ENCODE measurements at places on chromosomes 5 and 9.

GRCh38 chr5:32559411-32559810 is 25.9 kb upstream of the SUB1 start:
- no peak for DNase-seq

GRCh38 chr5:56565644-56566043 is 249.7 kb upstream of the MAP3K1 start:
- no peak for DNase-seq

DNA sequence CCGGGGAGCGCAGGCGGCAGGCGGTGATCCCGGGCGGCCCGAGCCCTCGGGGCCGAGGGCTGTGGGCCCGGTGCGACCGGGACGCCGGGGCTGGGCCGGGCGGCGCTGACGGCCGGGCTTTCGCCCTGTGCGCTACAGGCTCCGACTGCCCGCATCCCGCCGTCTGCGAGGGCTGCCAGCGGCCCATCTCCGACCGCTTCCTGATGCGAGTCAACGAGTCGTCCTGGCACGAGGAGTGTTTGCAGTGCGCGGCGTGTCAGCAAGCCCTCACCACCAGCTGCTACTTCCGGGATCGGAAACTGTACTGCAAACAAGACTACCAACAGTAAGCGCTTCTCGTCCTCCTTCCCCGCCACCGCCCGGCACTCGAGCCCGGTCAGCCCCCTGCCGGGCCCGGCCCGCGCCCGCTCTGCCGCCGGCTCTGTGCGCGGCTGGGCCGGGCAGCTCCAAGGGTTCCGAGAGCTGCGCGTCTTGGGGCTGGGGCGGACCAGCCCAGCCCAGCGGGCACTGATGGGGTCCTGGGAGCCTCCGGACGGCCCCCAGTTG is 1.6 kb downstream of the LMX1B start:
- peak; percentile 51 for DNase-seq

DNA sequence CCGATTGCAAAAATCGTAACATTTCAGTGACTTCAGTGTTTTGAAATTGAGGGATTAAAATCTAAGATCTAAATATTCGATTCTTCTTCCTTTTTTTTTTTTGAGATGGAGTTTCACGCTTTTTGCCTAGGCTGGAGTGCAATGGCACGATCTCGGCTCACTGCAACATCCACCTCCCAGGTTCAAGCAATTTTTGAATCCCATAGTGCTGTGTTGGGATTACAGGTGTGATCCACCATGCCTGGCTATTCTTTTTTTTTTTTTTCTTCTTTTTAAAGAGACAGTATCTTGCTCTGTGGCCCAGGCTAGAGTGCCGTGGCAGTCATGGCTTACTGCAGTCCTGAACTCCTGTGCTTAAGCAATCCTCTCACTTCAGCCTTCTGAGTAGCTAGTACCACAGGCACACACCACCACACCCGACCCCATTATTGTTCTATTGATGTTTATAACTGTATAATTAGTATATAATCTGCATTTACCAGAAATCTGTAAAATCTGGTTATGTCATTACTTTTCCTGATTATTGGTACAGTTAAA is 42.7 kb downstream of the NSD1 start:
- no peak for DNase-seq

- DNase-seq, result no peak
Measured at GRCh38 chr9:12441506-12441905, 251.7 kb upstream of the TYRP1 start.

- DNase-seq, result no peak
Measured at GRCh38 chr5:126829098-126829497, 52.2 kb downstream of the LMNB1 start.

DNA sequence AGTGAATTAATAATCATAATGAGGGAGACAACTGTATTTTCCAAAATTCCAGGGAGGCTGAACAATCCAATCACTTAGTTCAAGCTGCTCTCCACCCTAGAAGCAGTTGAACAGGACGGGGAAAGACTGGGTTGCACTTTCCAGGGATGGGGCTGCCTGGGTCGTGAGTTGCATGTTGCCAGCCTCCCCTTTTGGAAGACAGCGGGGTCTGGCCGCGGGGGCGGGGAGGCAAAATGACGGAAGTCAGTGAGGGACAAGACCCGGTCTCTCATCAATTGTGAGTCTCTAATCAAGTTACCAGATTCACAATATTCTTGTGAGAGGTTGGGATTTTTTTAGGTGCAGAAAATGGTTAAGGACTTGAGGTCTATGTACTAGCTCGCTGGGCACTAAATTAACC is 484.1 kb downstream of the ZSWIM6 start:
- DNase-seq, result no peak

GRCh38 chr9:130114741-130115140 is 57.5 kb upstream of the NCS1 start:
- DNase-seq, result no peak

DNA sequence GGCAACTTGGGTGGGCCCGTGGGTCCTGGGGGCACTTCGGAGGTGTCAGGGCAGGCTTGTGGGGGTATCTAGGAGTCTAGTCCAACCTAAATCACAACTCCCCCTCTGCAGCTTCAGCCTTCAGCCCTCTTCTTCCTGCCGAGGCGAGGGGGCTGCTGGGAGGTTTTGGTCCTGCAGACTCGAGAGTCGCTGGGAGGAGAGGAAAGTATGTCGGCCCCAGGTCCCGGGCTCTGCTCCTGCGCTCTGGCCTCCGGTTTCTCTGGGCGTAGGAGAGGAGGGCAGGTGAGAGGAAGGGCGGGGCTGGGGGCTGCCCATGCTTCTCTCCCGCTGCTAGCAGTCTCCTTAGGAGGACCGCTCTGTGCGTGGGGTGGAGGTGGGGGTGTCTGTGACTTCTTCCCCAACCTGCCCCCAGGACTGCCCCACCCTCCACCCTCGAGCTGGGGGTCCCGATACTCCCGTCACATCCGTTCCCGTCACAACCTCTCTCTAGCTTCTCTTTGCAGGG is 139.8 kb upstream of the COL5A1 start:
- no peak for DNase-seq

GRCh38 chr5:75617736-75618352 is 6.6 kb downstream of the ANKDD1B start:
- no peak for DNase-seq

- DNase-seq, result no peak
Measured at GRCh38 chr5:5363045-5363444, 59.4 kb upstream of the ICE1 start.

GRCh38 chr5:128498844-128499455 is 39.1 kb downstream of the FBN2 start:
- peak; percentile 13 for DNase-seq

DNA sequence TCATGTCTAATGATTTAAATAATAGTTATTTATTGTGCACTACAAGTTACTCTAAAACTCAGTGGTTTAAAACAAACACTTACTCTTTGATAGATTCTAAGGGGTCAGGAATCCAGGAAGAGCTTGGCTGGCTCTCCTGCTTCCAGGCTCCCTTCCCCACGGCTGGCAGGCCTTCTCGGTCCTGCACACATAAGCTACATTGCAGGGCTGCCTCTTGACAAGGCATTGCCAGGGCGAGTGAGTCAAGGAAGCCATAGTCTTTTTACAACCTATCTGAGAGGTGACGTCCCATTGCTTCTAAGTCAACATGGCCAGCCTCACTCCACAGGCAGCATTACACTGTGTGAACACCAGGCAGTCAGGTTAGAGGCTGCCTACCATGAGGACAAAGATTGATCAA is 119.8 kb downstream of the AUH start:
- no peak for DNase-seq

GRCh38 chr5:92640340-92640739 is 940.7 kb downstream of the NR2F1-AS1 start:
- no peak for DNase-seq

DNA sequence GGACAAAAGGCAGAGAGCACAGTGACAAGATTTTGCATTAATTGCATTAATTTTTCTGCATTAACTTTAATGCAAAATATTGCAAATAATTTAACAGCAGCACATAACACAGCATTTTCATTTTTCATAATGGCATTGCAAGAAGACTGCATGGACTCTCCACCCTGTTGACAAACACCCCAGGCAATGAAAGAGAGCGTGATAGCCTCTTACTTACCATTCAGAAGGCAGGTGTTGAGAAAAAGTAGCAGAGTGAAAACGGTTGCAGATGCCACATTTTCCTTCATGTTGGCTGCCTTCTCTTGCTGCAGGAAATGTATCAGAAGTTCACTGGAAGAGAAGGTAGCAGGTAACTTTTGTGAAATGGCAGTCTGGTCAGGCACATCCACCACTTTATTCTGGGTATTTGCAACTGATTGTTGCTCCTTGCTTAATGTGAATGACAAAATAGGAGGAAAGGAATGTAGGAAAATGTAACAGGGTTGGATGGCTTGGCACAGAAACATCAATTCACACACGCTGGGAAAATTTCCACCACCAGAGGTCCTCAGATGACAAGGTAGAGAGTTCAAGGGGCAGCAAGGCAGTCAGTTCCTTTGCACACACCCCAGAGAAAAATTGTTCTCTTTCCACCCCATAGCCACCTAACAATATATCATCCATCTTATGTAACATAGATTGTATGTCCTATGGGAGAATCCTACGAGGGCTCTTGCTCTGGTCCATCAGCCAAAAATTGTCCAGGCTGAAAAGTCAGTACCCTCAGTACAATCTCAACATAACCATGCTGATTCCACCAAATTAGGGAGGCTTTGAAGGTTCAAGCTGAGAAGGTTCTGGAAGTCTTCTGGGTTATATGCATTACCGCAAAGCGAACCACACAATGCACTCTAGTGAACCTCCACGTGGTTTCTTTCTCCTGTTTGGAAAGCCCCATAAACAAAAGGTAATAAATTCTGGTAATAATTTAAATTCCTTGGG is 41.9 kb upstream of the AGXT2 start:
- peak; percentile 68 for DNase-seq

- DNase-seq, result no peak
Measured at GRCh38 chr9:113042884-113043657, 13.5 kb downstream of the ZFP37 start.

DNA sequence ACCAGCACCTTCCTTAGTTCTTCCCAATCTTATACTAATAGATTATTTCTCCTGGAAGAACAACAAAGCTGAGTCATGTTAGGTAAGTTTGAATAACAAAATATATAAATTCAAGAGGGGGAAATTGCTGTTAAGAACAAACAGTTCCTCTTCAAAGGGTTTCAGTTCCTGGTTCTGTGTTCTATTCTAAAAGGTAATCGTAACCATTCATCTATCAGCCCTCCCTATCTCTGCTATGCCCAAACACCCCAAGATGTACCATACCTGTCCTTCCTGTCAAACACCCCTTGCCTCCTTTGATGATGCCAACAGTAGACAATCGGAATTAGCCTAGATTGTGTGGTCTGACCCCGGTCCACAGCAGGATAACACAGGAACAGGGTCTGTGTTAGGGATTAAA is 4.2 kb upstream of the RNF180 start:
- no peak for DNase-seq

GRCh38 chr9:69173891-69174615 is at the start of gene TJP2:
TSS of gene TJP2 (plus strand) at chr9:69174277. CDS start at chr9:69174373, 96 bp downstream.
- peak; percentile 57 for DNase-seq

- peak; percentile 88 for DNase-seq
Measured at GRCh38 chr5:140806834-140807775, at the start of gene PCDHA4. TSS of gene PCDHA4 (plus strand) at chr5:140807068.

DNA sequence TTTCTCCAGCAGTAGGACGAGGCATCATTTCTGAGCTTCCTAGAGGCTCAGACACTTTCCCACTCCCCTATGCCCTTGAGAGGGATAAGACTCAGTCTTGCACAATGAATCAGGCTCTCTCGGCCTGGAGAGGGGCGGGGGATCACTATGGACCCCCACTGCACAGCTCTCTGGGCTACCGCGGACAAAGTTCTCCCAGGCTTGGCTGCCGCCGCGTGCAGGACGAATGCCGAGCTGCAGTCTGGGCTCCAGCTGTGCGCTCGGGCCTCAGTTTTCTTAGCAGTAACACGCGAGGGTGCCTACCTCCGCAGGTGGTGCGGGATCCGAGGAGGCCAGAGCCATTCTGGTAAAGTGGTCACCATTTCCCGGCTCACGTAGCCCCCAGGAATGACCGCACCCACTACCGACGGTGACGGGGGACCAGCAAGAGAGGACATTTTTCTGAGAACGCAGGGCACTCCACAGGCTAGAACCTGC is 3.4 kb upstream of the MYORG start:
- peak; percentile 25 for DNase-seq

DNA sequence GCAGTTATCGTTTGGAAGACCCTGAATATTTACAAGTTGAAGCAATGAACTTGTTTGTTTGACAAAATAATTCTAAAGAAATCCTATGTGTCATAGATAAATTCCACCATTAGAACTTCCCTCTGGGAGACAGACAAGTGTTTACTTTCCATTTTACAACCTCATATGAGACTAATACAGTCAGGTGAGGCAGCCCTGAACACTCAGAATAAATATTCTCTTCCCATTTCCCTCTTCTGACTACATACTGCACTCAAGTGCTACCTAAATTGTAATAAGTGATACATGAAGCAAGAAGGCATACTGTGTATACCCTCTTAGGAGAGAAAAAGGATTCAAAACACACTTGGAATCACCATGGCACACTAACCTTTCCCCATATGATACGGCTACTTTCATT is 6.8 kb downstream of the RASEF start:
- no peak for DNase-seq

GRCh38 chr5:13994621-13995253 is 50.2 kb upstream of the DNAH5 start:
- DNase-seq, result no peak

DNA sequence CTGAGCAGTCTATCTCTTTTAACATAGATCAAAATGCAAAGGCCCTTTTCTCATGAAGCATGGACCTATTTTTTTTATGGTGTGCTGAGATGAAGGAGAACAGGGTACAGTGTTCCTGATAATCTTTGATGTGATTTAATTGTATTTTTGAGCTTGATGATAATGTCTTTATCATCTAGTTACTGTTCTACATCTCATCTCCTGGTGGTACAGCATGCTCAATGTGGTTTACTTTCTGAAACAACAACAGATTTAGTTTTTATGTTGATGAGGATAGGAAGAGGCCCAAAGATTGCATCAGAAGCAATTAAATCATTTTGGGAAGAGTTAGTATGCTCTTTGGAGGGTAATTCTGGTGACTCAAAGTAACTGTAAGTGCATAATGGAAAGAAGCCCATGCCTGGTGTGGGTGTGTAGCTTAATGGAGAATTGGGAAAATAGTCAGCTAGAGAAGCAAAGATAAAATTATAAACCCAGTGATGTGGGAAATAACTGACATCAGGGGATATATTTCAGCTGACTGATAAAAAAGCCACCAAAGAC is 123.0 kb upstream of the KCNN2 start:
- no peak for DNase-seq

DNA sequence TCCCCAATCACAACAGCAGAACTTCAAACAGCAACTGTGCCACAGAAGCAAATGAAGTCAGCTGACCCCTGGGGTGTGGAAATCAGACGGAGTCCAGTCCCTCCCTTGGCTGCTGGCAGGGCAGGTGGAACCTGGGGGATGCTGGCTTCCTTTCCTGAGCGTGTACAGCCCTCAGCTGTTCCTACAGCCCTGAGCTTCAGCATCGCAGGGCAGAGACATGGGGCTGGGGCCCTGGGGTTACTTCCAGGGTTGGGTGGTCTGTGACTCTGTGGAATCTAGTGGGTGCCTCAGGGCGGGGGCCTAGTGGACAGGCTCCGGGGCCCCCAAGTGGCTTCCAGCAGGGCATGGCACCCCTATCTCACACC is 7.3 kb upstream of the RXRA start:
- no peak for DNase-seq

- no peak for DNase-seq
Measured at GRCh38 chr5:103347716-103348423, 89.3 kb downstream of the MACIR start.

- DNase-seq, result peak; percentile 37
Measured at GRCh38 chr5:141420855-141421488, at the start of gene PCDHGA11. TSS of gene PCDHGA11 (plus strand) at chr5:141421051. CDS start at chr5:141421228, 177 bp downstream.

GRCh38 chr5:43156388-43156787 is 35.6 kb upstream of the NIM1K start:
- DNase-seq, result no peak

- no peak for DNase-seq
Measured at GRCh38 chr9:29981013-29981412, 2403.4 kb upstream of the ACO1 start.

- no peak for DNase-seq
Measured at GRCh38 chr5:95958310-95959014, 3.2 kb downstream of the ELL2 start.

Measured in endothelial cell (in vitro differentiated cells).